ENCODE measurements at places on chromosomes 2 and 18.

DNA sequence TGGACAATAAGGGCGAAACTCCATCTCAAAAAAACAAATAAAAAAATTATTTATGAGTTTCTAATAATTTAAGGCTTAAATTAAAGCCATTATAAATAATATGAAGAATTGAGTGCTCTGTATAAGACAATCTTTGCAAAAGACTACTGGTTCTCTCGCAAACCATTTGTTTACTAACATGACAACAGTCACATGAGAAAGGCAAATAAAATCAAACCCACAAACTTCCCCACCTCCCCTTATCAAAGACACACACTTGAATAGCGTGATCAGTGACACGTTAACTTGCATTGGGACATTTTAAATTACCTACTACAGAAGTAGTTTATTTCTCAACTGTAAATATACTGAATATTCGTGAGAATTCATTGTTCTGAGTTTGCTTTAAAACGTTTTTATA is 21.1 kb downstream of the RAB1A start:
- DNase-seq = no peak

DNA sequence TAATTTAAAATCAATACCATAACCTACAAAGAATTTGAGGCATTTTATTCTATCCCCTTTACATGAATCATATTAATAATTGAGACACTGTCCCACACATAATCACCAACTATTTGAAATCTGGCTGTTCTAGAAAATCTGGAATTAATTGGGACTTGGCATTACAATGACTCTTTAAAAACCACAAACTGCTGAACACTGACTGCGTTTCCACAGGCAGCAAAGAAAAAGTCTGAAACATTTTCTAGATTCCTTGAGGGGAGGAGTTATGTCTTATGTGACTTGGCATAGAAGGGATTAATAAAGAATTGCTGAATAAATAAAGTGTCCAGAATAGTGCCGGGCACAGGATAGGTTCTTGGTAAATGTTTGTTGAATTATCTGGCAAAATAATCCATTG is 61.4 kb downstream of the GPR39 start:
- DNase-seq = no peak

DNA sequence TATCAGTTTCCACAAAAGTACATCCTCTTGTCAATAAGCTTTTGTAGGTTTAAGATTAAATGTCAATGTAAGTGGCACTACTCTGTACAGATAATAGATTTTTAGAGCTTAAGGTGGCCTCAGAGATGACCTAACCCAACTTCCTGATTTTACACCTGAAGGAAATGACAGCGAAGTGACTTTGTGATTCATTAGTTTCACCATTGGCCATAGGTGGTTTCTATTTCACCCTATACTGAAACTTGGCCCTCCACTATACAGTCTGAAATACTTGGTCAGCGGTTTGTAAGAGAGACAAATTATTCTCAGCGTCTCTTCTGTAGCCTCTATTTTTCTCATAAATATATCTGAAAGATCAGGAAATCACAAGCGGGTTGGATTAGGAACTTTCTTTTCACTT is 330.4 kb upstream of the FAM98A start:
- no peak for DNase-seq

DNA sequence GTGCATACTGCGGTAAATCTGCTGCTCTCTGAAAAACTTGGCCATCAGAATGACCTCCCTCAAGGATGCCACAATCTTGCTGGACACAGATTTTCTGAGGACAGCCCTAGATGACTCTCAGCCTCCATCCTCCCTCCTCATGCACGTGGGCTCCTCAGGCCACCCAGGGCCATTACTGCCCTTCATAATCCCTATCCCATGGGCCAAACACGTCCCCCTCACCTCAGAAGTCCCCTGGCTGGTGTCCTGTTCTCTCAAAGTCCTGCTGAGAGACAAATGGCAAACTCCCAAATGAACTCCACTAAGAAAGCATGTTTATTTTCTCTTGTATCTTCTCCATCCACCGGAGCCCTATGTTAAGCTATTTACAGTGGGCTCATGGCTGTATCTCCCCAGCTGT is 125.7 kb downstream of the MRO start:
- no peak for DNase-seq

- DNase-seq = no peak
These were observed 42.1 kb upstream of the GALR1 start for GRCh38 chr18:77207540-77207939.

- no peak for DNase-seq
These were observed 433.4 kb upstream of the MEIS1 start for GRCh38 chr2:66001538-66001937.

GRCh38 chr2:3470166-3470651 is 49.1 kb downstream of the ADI1 start:
- no peak for DNase-seq

GRCh38 chr2:176161825-176162626 is 4.9 kb downstream of the HOXD3 start:
- no peak for DNase-seq

GRCh38 chr2:102599486-102599885 is 19.9 kb upstream of the SLC9A2 start:
- no peak for DNase-seq

Data from stimulated activated CD8-positive, alpha-beta memory T cell treated with anti-CD3 and anti-CD28 coated beads, Interleukin-12 subunit alpha, Interleukin-12 subunit beta, amount 100 ng/mL, for 4 hours (primary cell).